ENCODE measurements at places on chromosomes 3 and 15.

DNA sequence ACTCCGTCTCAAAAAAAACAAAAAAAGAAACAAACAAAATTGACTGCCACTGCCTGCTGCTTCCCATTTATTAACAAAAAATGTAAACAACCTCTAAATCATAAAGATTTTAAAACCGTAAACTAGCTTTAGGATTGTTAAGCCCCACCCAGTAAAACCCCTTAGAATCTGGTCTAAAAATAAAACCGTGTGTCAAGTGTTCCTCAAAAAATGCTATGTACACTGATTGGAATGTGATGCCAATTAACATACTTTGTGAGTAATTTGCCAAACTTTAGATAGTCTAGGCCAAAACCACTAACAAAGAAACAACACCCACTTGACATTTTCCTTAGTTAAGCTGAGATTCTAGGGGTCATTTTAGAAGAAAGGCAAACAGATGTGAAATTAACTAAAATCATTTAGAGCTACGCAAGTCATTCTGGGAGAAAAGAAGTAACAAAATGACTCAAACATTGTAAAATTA, 5.3 kb downstream of the RAF1 start:
- DNase-seq: no peak

DNA sequence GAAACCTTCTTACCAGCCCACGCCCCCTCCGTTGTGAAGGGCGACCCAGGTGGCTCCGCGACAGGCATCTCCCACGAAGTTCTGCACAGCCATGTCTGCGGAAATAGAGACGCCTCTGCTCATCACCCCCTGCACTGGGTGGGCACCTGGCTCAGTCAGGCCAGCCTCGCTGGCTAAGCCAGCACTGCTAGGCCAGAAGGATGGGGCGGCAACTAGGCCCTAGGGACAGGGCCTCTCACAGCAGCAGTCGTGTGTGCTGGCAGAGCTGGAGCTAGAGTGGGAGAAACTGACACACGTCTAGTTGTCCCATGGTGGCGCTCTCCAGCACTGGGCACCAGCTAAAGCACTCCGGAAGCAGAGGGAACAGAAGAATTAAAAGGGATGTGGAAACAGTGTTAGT, 12.5 kb upstream of the ZXDC start:
- DNase-seq: peak; percentile 74

DNA sequence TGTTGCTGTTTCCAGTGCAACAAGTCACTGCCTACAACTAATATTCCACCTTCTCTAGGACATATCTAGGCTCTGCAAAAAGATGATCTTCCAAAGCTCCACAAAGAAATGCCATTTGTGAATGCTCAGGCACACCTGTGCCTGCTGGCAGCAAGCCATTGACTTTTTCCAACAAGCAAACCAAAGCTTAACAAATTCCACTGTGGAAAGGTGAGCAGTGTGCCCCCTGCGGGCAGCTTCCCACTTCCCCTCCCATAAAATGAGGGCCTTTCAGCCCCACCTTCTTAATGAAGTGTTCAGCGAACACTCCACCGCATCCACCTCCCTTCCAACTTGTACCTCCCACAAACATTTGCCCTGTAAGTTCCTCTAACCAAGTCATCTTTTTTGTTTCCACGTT, 157.5 kb upstream of the SLC24A5 start:
- no peak for DNase-seq

DNA sequence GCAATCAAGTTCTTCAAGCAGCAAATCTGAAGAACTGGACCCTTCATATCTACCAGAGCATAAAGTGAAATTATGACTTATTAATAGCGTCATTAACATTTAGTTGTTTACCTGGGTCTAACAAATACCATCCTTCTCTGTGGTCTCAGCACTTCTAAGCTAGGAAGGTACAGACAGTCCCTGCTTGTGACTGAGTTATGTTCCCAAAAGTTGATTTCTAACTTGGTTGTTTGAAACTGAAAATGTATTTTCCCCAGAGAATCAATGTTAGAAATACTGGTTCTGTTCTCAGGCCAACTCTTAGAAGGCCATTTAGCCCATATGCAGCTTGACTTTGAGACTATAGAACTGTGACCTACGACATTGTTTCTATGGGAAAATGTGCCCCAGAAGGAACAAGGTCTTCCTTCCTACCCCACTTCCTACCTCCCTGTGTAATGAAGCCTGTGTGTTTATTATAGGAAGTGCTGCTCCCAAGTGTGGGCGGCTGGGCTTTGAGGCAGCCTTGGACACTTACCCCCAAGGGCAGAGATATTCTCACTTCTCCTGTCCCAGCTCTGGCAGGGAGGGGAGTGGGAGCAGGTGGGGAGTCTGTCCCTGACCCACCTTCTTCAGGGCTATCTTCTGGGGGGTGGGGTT, 12.2 kb upstream of the MAPK6 start:
- DNase-seq: no peak

GRCh38 chr15:89797678-89798201, 16.9 kb downstream of the ANPEP start:
- peak; percentile 34 for DNase-seq

- DNase-seq: no peak
Measured at GRCh38 chr15:29670998-29671981, 151.0 kb downstream of the TJP1 start.

- no peak for DNase-seq
Measured at GRCh38 chr3:150194513-150194912, 213.6 kb upstream of the TSC22D2 start.

GRCh38 chr15:60546744-60547143, 67.8 kb upstream of the ICE2 start:
- DNase-seq: no peak
